ENCODE measurements at places on chromosomes 1 and 21.

DNA sequence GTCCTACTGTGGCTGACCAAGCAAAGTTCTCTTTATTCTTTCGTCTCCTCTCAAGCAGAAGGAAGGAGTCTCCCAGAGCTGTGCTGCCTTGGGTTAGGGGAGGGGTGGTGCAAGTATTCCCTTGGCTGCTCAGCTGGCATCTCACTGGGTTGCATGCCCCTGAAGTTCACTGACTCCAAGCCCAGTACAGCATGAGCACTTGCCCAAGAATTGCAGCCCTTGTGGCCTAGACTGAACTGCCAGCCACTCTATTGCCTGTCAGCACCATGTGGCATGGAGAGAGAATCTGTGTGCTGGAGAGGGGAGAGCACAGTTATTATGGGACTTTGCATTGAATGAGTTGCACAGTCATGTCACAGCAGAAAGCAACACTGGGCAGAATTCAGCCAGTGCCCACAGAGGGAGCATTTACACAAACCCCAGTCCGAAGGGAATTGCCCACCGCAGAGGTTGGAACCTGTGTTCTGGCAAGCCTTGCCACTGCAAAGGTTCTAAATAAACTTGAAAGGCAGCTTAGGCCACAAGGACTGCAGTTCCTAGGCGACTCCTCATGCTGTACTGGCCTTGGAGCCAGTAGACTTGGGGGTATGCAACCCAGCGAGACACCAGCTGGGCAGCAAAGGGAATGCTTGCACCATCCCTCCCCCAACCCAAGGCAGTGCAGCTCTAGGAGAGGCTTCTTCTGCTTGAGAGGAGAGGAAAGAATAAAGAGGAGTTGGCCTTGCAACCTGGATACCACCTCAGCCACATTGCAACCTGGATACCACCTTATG lies 28.8 kb downstream of the DR1 start:
- DNase-seq: no peak

GRCh38 chr1:199982606-199983005 lies 44.9 kb upstream of the NR5A2 start:
- no peak for DNase-seq

GRCh38 chr1:150553392-150554085 lies 4.3 kb downstream of the ADAMTSL4 start:
- no peak for DNase-seq

GRCh38 chr1:224524679-224525078 lies 90.1 kb upstream of the WDR26 start:
- no peak for DNase-seq

GRCh38 chr21:14054682-14055081 lies 156.1 kb downstream of the LIPI start:
- DNase-seq: no peak

- peak; percentile 88 for DNase-seq
These were observed at the start of gene MX1 for GRCh38 chr21:41425954-41426675. MX1 (plus strand) TSS chr21:41426239; CDS start chr21:41432071, 5,832 bp downstream.

- DNase-seq: no peak
These were observed 184.3 kb downstream of the FAF1 start for GRCh38 chr1:50775740-50776139.

DNA sequence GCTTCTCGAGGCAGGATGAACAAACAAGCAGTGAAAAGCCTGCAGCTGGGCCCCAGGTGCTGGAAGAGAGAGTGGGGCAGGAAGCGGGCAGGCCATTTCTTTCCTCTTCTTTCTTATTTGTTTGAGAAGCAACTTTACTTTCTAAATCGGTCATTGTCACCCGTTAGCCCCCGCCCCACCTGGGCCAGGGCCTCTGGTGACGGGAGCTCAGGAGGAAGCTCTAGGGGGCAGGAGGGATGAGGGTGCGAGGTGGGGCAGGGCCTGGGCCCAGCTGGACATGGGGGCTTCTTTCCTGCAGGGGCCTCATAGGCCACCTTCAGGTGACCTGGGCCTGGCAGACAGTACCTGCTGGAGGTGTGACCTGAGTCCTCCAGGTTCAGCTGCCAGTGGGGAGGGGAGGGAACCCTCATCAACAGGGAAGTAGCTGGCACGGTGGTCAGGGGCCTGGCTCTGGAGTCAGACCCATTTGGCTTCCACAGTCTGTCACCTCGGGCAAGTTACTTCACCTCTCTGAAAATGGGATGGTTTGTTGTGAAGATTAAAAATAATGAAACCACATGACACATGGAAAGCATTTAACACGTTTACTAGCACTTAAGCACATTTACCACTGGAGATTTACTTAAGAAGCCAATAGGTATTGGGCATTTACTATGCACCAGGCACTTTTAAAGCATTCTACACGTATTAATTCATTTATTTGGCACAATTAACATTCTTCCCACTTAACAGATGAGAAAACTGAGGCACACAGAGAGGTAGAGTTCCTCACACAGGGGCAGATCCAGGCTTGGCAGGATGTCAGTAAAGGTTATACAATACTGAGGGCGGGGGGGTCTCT lies 54.1 kb upstream of the ID3 start:
- DNase-seq: peak; percentile 65

GRCh38 chr1:211305044-211305443 lies 21.6 kb upstream of the TRAF5 start:
- peak; percentile 57 for DNase-seq

GRCh38 chr1:167233373-167233772 lies 12.7 kb downstream of the POU2F1 start:
- DNase-seq: no peak

- no peak for DNase-seq
These were observed 545.1 kb downstream of the PLPP3 start for GRCh38 chr1:56034222-56034621.

- no peak for DNase-seq
These were observed 57.3 kb upstream of the HIVEP3 start for GRCh38 chr1:41975850-41976569.

- no peak for DNase-seq
These were observed 112.1 kb downstream of the ST6GALNAC3 start for GRCh38 chr1:76186554-76187170.

DNA sequence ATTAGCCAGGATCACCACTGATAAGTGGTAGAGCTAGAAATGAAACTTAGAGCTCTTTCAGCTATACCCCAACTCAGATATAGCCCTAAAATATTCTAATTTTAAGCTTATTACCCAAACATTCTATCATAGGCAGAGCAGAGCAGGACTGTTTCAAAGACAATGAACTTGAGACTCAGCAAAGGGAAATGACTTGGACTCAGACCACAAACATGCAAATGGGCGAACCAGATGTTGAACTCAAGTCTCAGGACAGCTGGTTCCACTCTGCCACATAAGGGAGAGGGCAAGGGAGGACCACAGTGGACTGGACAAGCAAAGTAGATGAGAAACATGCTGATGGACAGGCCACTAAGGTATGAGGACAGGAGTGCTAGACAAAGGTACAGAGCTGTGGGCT lies 315.3 kb downstream of the OMA1 start:
- DNase-seq: no peak

- DNase-seq: no peak
These were observed 26.0 kb downstream of the RABIF start for GRCh38 chr1:202862679-202863560.

Measured in activated T-cell treated with anti-CD3 and anti-CD28 coated beads, Interleukin-2, amount 50 U/mL, for 48 hours (primary cell).